ENCODE measurements at places on chromosomes 3 and 15.

DNA sequence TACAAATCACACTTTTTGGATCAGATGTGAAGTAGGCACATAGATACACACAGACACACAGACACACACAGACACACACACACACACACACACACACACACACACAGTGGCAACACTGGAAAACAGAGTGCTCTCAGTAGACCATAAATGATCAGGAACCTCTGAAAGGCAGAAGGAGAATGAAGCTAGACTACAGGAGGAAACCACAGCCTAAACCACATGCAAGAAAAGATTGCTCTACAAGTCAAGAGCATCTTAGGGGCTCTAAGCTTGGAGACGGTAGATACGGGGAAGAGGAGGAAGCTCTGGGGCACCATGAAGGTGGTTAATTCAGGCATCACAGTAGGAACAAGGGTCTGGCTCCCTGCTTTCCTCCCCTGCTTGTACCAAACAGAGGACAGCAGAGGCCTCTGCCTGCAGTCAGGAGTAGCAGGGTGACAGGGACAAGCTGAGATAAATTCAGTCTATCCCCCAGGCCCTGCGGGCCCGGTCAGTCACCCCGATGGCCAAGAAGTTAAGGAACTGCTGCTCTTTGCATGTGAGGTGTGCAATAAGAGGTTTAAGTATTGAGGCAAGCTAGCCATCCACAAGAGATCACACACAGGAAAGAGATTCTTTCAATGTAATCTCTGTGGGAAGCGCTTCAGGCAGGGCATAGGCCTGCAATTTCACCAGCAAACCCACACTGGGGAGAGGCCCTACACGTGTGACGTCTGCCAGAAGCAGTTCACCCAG is 23.5 kb upstream of the ARPIN start:
- no peak overlapping the region for H3K4me3 ChIP-seq
- peaks cover 20% of the 10 kb centered on the region for H3K27me3 ChIP-seq
- H3K36me3 ChIP-seq: no peaks in the 10 kb centered on the region
- no peak overlapping the region for H3K27ac ChIP-seq
- peaks cover 14% of the 10 kb centered on the region for H3K4me1 ChIP-seq

DNA sequence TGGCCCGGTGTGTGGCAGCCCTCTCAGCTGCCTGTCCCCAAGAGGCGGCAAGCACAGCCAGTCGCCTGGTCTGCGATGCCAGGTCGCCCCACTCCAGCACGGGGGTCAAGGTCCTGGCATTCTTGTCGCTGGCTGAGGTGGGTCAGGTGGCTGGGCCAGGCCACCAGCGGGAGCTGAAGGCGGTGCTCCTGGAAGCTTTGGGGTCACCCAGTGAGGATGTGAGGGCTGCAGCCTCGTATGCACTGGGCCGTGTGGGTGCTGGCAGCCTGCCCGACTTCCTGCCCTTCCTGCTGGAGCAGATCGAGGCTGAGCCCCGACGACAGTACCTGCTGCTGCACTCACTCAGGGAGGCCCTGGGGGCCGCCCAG is 20.8 kb downstream of the CAND2 start:
- no peak overlapping the region for H3K4me3 ChIP-seq
- H3K27me3 ChIP-seq: no peaks in the 10 kb centered on the region
- H3K36me3 ChIP-seq: no peaks in the 10 kb centered on the region
- H3K27ac ChIP-seq: no peak overlapping the region

GRCh38 chr3:99954914-99955644 is 137.4 kb downstream of the CMSS1 start:
- H3K27me3 ChIP-seq: no peaks in the 10 kb centered on the region
- no peak overlapping the region for H3K4me3 ChIP-seq
- H3K36me3 ChIP-seq: peaks cover 5% of the 10 kb centered on the region
- no peak overlapping the region for H3K27ac ChIP-seq
- DNase-seq: no peak
- H3K4me1 ChIP-seq: peaks cover 4% of the 10 kb centered on the region

- peaks cover 15% of the 10 kb centered on the region for H3K4me1 ChIP-seq
- H3K4me3 ChIP-seq: no peak overlapping the region
- peaks cover 2% of the 10 kb centered on the region for H3K36me3 ChIP-seq
- H3K27me3 ChIP-seq: peaks cover 13% of the 10 kb centered on the region
- DNase-seq: no peak
These were observed 18.8 kb upstream of the DGKG start for GRCh38 chr3:186380622-186381380.

DNA sequence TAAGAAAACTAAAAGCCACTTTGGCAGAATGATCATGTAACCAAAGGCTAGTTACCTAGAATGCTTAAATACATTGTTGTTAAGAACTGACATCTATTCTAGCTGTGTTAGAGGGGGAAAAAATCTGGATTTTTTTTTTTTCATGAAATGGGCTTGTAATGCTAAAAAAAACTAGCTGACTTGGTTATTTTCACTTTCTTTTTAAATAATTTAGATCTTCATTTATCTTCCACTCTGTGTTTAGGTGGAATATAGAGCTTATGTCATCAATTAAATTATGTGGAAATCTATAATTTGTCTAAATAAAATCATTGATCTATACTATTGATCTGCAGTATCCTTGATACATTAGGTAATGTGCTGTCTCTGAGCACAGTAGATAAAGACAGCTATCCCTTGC is 217.4 kb downstream of the TCF12 start:
- no peak for DNase-seq
- H3K27me3 ChIP-seq: no peaks in the 10 kb centered on the region
- no peak overlapping the region for H3K4me3 ChIP-seq
- peaks cover 11% of the 10 kb centered on the region for H3K36me3 ChIP-seq

DNA sequence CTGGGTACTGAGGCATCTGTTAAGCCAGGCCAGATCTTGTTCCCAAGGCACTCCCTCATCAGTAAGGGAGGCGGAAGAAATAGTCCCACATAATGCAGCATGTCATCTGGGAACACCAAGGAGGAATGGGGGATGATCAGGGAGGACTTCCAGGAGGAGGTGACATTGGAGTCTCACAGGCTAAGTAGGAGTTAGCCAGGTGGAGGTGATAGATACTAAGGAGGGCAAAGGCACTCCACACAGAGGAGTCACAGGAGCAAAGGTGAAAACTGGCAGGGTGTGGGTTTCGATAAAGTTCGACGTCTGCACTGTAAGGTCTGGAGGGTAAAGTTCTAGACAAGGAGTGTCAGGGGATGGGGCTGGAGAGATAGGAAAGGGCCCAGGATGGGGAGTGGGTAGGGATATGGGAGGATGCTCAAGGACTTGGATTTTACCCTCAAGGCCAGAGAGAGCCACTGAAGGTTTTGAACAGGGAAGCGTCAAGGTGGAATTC is 6.3 kb downstream of the SLC28A1 start:
- H3K36me3 ChIP-seq: no peaks in the 10 kb centered on the region
- no peak for DNase-seq
- no peaks in the 10 kb centered on the region for H3K27me3 ChIP-seq
- no peaks in the 10 kb centered on the region for H3K4me1 ChIP-seq
- no peak overlapping the region for H3K27ac ChIP-seq

GRCh38 chr3:39637807-39638206 is 170.3 kb downstream of the MOBP start:
- H3K4me1 ChIP-seq: peaks cover 16% of the 10 kb centered on the region
- H3K36me3 ChIP-seq: no peaks in the 10 kb centered on the region
- no peak overlapping the region for H3K4me3 ChIP-seq
- no peak for DNase-seq
- no peak overlapping the region for H3K27ac ChIP-seq

DNA sequence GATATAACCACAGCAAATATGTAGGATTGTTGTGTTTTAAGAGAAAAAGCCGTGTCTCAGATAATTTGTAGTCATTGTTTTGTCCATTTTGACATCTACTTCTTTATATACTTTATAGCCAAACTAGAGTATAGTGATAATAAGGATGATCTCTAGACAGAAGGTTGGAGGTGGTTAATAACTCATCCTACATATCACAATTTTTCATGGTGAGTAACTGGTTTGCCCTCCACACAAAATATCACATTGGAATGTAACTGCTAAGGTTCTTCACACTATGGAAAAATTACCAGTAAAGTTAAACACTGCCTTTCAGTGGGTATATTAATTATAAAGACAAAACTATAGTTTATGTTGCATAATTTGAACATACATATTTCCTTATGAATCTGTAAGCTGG is 380.7 kb downstream of the LPP start:
- peaks cover 12% of the 10 kb centered on the region for H3K4me1 ChIP-seq
- H3K27ac ChIP-seq: no peak overlapping the region
- peaks cover 7% of the 10 kb centered on the region for H3K36me3 ChIP-seq
- H3K4me3 ChIP-seq: no peak overlapping the region

GRCh38 chr3:114101101-114101500 is 44.6 kb downstream of the QTRT2 start:
- H3K27me3 ChIP-seq: peaks cover 7% of the 10 kb centered on the region
- no peaks in the 10 kb centered on the region for H3K36me3 ChIP-seq
- no peak overlapping the region for H3K4me3 ChIP-seq
- DNase-seq: no peak
- no peaks in the 10 kb centered on the region for H3K4me1 ChIP-seq

DNA sequence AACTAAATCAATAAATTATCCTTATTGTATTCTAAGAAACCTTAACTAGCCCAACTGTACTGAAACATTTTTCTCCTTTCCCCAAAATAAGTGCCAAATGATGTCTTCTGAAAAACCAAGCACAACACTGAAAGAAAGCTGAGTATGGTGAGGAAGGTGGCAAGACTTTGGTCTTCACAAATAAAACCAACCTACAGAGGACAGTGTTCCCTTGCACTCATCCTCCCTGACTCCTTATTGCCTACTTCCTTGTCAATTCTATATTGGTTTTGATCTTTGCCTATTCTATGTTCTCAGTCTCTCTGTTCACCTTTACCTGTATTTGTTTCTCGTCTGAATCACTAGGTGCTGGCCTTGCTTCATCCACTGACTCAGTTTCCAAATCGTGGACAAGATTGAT is 490.1 kb upstream of the ZNF385D start:
- no peaks in the 10 kb centered on the region for H3K4me1 ChIP-seq
- no peak for DNase-seq
- no peak overlapping the region for H3K4me3 ChIP-seq
- no peaks in the 10 kb centered on the region for H3K36me3 ChIP-seq
- H3K27me3 ChIP-seq: no peaks in the 10 kb centered on the region

GRCh38 chr15:88491158-88491557 is 23.6 kb downstream of the MRPS11 start:
- no peaks in the 10 kb centered on the region for H3K4me1 ChIP-seq
- H3K4me3 ChIP-seq: no peak overlapping the region
- H3K27ac ChIP-seq: no peak overlapping the region
- no peaks in the 10 kb centered on the region for H3K36me3 ChIP-seq

DNA sequence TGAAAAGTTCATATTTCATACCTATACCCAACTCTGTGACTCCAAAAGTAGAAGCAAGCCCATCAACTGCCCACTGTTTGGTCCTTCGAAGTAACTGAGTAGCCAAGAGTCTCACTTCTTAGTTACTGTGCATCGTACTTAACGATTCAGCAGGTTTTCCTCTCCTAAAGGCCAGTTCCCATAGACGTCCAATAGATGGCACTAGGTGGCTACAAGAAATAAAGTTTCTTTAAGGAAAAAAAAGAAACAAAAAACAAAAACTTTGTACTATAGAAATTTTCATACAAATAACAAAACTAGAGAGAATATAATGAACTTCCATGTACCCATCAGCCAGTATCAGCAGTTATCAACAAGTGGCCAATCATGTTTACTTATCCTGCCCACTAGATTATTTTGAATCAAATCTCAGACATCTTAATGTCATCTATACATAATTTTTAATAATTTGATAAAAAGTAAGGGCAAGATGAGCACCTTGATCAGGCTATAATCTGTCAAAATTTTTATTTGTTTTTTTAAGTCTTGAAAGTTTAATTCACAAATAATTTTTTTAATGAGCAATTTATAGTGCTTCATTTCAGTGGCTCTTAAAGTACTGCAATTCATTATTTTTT is 63.8 kb upstream of the ACP3 start:
- H3K36me3 ChIP-seq: no peaks in the 10 kb centered on the region
- no peaks in the 10 kb centered on the region for H3K4me1 ChIP-seq
- H3K27ac ChIP-seq: no peak overlapping the region
- DNase-seq: no peak
- H3K4me3 ChIP-seq: no peak overlapping the region
- H3K27me3 ChIP-seq: peaks cover 20% of the 10 kb centered on the region

DNA sequence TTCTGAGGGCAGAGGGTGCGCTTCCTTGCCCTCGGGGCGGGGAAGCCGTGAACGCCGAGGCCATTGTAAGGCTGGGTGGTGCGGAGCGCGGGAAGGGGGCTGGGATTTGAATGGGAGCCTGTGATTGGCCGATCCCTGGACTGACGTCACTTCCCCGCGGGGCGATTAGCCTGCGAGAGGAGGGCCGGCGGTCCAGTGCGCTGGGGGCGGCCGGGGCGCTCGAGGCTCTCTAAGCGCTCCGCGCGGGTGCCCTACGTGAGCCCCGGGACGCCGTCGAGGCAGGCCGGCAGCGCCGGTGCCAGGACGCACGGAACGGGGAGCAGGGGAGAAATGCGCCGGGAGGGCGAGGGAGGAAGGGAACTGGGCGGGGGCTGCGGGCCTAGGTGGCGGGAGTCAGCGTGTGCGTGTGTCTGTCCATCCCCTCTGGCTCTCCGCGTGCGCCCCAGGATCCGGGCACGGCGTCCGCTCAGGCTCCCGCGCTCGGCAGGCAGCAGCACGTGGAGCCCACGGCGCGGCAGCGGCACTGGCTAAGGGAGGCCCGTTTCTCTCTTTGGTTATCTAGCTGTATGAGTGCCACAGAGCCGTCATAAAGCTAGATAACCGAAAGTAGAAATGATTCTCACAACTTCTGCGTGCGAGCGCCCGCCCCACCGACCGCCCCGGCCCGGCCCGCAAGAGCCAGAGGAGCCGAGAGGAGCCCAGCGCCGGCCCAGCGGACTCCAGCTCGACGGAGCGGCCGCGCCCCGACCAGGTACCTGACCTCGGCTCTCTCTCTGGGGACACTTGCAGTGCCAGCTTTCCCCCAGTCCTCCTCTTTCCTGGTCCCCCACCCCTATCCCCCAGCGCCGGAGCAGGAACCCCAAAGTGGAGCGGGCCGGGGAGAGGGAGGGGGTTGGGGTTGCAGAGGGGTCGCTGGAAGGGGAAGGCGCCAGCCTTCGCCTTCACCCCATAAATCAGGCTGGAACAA is 33.1 kb upstream of the POLG start:
- DNase-seq: no peak
- no peaks in the 10 kb centered on the region for H3K36me3 ChIP-seq
- no peak overlapping the region for H3K27ac ChIP-seq
- peaks cover 91% of the 10 kb centered on the region for H3K27me3 ChIP-seq
- peak overlapping the region; percentile 4 for H3K4me3 ChIP-seq

GRCh38 chr3:56125358-56126005 is 342.8 kb downstream of the ERC2 start:
- no peak for DNase-seq
- H3K27me3 ChIP-seq: peaks cover 24% of the 10 kb centered on the region
- no peaks in the 10 kb centered on the region for H3K36me3 ChIP-seq
- H3K4me3 ChIP-seq: no peak overlapping the region
- no peaks in the 10 kb centered on the region for H3K4me1 ChIP-seq

- H3K4me1 ChIP-seq: no peaks in the 10 kb centered on the region
- no peak overlapping the region for H3K27ac ChIP-seq
- H3K36me3 ChIP-seq: no peaks in the 10 kb centered on the region
- H3K4me3 ChIP-seq: no peak overlapping the region
- no peak for DNase-seq
- peaks cover 14% of the 10 kb centered on the region for H3K27me3 ChIP-seq
These were observed 17.1 kb upstream of the DCBLD2 start for GRCh38 chr3:98918586-98918985.
